ENCODE measurements at places on chromosomes 7 and 10.

GRCh38 chr10:80463868-80464267, 9.8 kb downstream of the TSPAN14 start:
- no peak for DNase-seq

DNA sequence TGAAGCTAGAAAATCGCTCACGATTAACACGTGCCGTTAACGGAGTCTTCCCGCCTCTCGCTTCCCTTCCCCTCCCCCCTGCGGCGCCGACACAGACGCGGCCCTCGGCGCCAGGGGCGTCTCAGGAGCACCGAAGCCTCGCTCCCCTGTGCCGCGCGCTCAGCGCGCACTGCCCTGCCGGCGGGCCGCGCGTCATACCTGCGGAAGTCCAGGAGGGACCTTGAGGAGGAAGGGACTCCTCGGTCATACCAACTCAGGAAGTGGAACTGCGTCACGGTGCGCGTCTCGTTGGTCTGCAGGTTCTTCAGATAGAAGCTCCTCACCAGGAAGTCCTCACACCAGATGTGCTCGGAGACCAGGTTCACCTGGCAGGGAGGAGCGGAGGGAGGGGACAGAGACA, 239.6 kb downstream of the DNAJB6 start:
- DNase-seq: no peak

GRCh38 chr10:22253580-22253882, 35.7 kb upstream of the EBLN1 start:
- DNase-seq: no peak

GRCh38 chr10:112898540-112899390, 51.3 kb upstream of the TCF7L2 start:
- DNase-seq: peak; percentile 78

- no peak for DNase-seq
These were observed 270.5 kb downstream of the BMPER start for GRCh38 chr7:34175837-34176236.

- DNase-seq: peak; percentile 78
These were observed 18.4 kb downstream of the NKX2-3 start for GRCh38 chr10:99551158-99551557.

DNA sequence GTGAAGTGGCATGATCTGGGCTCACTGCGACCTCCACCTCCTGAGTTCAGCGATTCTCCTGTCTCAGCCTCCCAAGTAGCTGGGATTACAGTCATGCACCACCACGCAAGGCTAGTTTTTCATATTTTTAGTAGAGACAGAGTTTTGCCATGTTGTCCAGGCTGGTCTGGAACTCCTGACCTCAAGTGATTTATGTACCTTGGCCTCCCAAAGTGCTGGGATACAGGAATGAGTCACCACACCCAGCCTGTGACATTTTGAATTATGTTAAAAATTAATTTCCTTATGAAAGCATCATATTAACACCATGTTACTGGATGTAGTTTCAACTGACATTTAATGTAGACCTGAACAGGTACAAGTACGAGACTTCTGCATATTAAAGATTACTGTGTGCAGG, 24.3 kb downstream of the ABCB4 start:
- no peak for DNase-seq

GRCh38 chr10:122864901-122865300, 14.5 kb downstream of the FAM24B start:
- peak; percentile 57 for DNase-seq

GRCh38 chr7:134154581-134155130, 27.5 kb downstream of the LRGUK start:
- peak; percentile 11 for DNase-seq

GRCh38 chr10:110387983-110388686, 83.4 kb upstream of the SMNDC1 start:
- DNase-seq: no peak

DNA sequence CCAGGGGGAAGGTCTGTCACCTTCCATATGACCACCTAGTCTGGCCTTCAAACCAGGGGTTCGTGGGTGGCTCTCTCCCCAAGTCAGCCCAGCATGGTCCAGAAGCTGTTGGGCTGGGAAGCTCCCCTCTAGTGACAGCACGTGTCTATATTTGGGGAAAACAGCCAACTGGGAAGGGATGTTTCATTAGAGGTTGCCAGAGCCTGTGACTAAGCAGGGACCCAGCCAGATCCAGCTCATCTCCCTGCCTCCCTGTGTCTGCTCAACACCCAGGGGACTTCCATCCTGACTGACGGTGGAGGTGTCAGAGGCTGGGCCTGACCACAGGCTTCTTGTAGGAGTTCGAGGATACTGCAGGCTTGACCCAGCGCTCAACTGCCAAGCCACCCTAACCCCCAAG, 10.5 kb downstream of the STYXL1 start:
- DNase-seq: peak; percentile 89

- peak; percentile 31 for DNase-seq
These were observed 357.2 kb downstream of the LRMDA start for GRCh38 chr10:75788394-75789205.

DNA sequence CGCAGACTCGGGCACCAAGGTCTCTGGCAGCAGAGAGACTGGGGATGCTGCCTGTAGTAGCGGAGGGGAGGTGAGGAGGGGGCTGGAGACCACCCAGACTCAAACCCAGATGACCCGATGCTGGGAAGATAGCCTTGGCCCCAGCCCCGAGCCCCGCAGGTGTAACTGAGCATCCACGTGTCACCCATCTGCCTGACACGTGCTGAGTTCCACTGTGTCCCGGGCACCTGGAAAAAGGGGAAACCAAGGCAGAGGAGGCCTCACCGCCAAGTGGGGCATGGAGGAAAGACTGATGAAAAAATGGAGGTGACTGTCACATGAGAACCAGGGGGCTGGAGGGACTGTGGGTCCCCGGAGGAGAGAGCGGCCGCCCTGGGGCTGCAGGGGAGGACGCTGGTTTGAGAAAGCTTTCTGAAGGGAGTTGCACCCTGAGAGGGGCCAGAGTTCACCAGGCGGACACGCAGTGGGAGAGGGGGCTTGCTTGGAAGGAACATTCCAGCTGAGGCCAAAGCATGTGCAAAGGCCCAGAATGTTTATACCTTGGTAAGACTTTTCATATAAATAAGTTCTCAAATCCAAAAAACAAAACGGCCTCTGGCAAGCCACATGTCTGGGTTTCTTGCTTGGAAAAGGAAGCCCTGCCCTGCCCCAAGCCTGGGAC, 27.4 kb upstream of the ELN start:
- DNase-seq: peak; percentile 60

GRCh38 chr7:154566877-154567276, 436.0 kb downstream of the PAXIP1 start:
- DNase-seq: no peak

DNA sequence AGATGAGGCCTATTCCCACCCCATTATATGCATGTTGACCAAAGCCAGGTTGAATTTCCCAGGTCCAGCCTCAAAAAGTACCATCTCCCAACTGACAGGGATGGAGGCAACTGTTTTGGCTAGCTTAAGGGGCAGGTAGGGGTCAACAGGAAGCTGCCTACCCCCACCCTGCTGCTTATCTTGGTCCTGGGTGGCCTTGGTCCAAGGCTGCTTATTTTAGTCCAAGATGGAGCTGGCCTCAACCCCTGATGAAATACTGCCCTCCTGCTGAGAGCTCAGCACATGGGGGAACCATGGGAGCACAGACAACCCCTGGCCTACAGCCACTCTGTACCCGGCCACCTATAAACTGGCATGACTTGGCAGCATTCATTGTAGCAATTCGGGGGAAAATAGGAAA, 23.1 kb downstream of the MYO1G start:
- no peak for DNase-seq

GRCh38 chr10:27949528-27950241, 49.2 kb downstream of the ODAD2 start:
- no peak for DNase-seq

DNA sequence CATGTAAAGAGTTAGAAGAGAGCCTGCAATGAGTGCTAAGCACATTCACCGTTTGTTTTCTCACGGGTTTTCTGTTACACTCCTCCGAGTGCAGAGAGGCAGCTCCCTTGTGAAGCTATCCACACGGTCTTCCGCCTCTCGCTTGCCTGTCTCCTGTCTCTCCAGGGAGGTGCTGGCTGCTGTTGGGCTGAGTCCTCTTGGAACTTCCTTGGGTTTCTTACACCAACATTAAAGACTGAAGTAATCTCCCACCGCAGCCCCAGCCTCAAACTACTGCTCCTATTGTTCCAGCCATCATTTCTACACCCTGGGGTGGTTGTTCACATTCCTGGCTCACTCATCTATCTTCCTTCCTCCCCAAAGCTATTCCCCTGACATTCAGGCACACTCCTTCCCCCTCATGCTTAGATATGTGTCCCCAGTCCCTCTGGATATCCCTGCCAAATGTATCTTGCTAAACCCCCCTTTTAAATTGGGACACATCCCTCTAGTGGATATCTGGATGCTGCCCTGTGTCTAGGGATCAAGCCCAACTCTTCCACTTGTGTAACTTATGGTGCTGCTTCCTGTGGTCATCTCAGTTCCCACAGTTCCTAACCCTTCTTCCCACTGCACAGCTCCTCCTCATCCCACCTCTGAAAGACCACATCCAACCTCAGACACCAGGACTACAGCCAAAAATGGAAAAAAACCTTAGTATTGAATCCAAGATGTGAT, 14.1 kb downstream of the ESYT2 start:
- peak; percentile 50 for DNase-seq

GRCh38 chr7:128778946-128779345, 3.4 kb upstream of the OPN1SW start:
- DNase-seq: no peak

GRCh38 chr10:48382982-48383381, 76.5 kb downstream of the MAPK8 start:
- DNase-seq: no peak

DNA sequence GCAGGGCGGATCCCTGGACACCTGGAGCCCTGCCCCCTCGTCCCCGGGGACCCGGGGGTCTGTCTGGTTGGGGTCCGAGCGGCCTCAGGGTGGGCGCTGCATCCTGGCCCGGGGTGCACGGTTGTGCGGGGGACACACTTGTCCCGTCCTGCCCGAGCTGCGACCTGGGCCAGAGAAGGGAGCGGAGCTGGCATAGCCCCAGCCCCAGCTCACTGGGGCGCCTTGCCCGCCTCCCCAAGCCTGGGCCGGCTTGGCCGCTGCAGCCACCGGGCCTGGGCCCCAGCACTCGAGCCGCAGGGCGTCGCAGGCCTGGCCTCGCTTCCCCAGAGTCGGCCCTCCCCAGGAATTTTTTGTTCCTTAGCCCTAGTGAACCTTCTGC, 54.5 kb downstream of the GLRX3 start:
- no peak for DNase-seq

DNA sequence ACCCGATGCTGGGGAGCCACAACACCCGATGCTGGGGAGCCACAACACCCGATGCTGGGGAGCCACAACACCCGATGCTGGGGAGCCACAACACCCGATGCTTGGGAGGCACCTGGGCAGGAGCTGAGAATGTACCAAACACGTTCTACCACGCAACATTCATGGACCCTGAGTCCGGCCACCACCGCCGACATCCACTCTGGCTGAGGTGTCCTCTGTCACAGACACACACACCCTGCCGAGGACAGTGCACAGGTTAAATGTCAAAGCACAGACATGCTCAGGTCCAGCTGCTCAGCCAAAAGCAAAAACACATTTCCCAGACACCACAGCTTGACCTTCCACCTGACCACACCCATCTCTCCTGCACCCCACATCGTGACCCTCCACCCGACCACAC, 148.4 kb downstream of the DIP2C start:
- no peak for DNase-seq

- DNase-seq: no peak
These were observed 532.3 kb upstream of the GALNT17 start for GRCh38 chr7:70599446-70600190.
